ENCODE measurements at places on chromosomes 12 and 14.

- DNase-seq = no peak
Observed at GRCh38 chr14:22545842-22546721, 42.9 kb downstream of the DAD1 start.

GRCh38 chr14:21924479-21924878, 250.9 kb upstream of the OR4E1 start:
- no peak for DNase-seq

GRCh38 chr12:78864403-78864869, at the start of gene SYT1:
Gene SYT1 (plus strand): TSS chr12:78864774.
- DNase-seq = no peak

- no peak for DNase-seq
Observed at GRCh38 chr14:88195676-88196075, 127.4 kb downstream of the KCNK10 start.

DNA sequence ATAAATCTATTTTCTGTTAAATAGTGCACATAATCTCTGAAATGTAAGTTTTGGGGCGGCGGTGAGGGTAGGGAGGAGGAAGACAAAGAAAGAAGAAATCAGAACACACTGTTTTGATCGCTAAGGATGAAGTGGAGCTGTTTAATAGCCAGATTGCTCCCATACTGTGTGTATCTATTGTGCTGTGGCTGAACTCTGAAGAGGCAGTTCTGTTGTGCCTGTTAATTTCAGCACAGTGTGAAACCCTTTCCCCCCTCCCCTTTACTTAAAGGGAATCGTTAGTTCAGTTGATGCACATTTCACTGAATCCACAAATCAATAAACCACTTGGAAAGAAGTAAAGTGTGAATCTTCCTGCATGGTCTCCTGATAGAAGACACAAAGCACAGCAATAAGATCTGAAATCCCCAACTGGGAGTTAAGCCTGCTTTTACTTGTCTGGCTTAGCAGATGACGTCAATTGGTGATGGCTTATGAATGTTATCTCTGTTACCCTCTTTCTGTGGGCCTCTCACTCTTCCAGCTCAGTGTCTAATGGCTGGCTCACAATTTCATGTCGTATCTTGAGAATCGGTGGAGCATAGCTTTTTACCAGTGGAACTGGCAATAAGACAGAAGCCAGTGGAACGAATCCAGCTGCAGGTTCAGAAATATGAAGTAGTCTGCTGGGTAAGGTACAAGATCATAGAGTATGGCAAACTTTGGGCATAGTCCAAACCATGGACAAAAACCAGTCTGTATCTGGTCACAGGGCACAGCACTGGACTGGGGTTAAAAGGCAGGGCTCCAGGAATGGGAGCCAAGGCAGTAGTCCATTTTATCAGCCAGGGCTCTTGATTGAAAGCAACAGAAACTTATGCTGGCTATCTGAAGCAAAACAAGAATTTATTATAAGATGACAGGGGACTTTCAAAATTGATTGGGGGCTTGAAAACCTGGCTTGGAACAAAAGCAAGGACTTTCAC, 413.5 kb upstream of the SEL1L start:
- DNase-seq = no peak

- DNase-seq = no peak
Observed at GRCh38 chr14:68193970-68194681, 374.5 kb downstream of the RAD51B start.

All from CD14-positive monocyte (primary cell).